ENCODE measurements at places on chromosomes 6 and 20. TPM values are rescaled to one million over a fixed set of nuclear protein-coding genes. Genes with fewer than 3 reads are reported as not detected.

GRCh38 chr20:52800734-52801627 is 171.2 kb upstream of the TSHZ2 start:
- no peak for DNase-seq

GRCh38 chr6:151881231-151881630 is 73.7 kb downstream of the ESR1 start:
- DNase-seq, result no peak

- no peak for DNase-seq
These were observed 390.4 kb downstream of the SYNE1 start for GRCh38 chr6:152246554-152247337.

- DNase-seq, result no peak
These were observed 5.3 kb downstream of the MMUT start for GRCh38 chr6:49457771-49458170.

GRCh38 chr6:168310403-168310802 is 9.2 kb downstream of the DACT2 start:
- DNase-seq, result no peak

DNA sequence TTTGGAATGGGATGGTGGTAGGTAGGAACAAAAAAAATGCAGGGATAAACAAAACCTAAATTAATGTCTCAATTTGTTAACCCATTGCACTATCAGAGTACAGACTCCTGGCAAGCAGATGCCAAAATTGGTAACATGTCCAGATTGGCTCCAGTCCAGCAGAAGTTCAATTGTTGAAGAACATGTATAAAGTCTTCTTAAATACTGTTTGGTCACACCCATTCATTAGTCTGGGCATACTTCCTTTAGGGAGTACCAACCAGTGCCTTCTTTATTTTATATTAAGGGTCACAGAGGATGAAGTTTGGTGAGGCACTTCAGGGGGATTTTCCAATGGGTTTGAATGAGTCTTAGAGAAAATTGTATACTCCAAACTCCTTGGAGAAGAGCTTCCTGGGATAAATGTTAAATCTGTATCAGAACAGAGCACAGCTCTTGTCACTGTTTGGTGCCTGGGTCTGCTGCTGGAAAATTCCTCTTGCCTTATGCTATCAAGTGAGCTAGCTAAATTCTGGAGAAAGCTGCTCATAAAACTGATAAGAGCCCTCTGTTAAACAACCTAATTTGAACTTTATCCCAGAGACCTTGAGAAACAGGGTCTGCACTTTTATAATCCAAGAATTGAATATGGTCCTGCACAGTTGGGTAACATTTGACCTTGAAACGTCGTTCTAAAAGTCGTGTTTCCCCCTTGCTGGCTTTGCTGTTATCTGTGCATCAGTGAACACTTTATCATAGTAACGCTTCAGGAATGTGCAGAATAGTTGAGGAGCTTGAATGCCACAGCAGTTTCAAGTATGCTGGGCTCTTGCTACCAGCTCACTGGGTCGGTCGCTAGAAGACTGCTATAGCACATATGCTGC is 334.1 kb upstream of the CITED2 start:
- no peak for DNase-seq

- DNase-seq, result no peak
These were observed 1.3 kb upstream of the MTFR2 start for GRCh38 chr6:136251394-136251793.

DNA sequence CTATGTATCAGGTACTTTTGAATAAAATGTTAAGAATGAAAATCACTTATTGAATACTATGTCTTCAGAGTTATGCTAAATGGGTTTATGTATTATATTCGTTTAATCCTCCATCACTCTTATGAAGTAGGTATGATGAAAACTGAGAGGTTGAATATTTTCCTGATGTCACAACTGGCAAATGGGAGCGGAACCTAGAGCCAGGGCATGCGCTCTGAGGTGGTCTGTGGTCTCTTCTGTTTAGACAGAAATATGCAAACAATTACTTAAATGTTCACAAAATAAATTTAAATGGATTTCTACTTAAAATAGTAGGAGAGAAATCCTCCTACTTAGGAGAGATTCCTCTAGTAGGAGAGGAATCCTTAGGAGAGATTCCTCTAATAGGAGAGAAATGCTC is 21.3 kb upstream of the UTRN start:
- no peak for DNase-seq

Gene GTF2H4
- total RNA-seq, result 37.0 TPM

DNA sequence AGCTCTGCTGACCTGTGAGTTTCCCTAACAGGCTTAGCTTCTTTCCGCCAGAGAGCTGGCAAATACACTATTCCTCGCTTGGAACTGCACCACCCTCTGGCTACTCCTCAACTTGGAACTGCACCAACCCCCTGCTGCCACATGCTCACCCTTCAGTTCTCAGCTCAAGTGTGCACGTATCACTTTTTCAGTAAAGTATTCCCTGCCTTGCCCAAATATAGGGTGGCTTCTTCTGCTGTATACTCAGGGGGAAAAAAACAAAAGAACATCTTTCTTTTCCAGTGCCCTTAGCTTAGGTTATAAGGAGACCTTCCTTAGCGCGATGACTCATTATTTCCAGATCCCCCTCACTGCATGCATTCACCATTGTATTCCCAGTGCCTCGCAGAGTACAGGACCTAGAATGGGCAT is 21.2 kb downstream of the GNAS-AS1 start:
- peak; percentile 31 for DNase-seq

- no peak for DNase-seq
These were observed 19.2 kb downstream of the PDE7B start for GRCh38 chr6:135870722-135871121.

DNA sequence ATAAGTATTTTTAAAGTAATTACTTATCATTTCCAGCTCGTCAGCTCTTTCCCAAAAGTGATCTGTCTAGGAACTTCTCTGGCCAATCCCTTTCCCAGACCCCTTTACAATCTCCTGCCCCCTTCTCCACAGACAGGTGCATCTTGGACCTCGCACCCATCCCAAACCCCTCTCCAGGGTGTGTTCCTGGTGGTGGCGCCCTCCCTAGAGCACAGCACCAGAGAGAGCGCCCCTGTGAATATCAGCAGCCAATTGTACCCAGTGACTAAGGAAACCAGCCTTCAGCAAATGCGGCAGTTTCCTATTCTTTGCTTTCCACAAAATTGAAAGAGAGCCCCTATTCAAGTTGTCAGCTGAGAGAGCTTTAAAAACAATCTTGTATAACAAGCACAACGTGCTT is 157.7 kb downstream of the RNASET2 start:
- DNase-seq, result no peak
